ENCODE measurements at places on chromosomes 6 and 20.

- DNase-seq, result no peak
Observed at GRCh38 chr6:7742223-7742785, 16.4 kb downstream of the BMP6 start.

GRCh38 chr6:168415993-168416530 lies 24.9 kb upstream of the SMOC2 start:
- DNase-seq, result no peak

DNA sequence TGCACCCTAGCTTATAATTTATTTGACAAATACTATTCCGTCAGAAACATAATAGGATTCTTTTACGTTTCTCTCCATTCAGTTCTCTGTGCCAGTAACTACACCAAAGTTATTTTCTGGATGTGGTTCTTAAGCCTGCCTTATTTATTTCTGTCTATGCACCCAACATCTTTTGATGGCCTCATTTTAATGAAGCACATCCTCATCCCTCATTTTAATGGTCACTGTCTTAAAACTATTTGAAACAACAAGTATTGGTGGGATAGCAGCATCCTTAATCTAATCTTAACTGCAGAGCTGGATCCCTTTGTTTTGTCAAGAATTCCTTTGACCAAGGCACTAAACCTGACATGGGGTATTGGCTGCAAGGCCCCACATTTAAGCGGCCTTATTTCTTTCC lies 11.0 kb downstream of the FAM135A start:
- no peak for DNase-seq

DNA sequence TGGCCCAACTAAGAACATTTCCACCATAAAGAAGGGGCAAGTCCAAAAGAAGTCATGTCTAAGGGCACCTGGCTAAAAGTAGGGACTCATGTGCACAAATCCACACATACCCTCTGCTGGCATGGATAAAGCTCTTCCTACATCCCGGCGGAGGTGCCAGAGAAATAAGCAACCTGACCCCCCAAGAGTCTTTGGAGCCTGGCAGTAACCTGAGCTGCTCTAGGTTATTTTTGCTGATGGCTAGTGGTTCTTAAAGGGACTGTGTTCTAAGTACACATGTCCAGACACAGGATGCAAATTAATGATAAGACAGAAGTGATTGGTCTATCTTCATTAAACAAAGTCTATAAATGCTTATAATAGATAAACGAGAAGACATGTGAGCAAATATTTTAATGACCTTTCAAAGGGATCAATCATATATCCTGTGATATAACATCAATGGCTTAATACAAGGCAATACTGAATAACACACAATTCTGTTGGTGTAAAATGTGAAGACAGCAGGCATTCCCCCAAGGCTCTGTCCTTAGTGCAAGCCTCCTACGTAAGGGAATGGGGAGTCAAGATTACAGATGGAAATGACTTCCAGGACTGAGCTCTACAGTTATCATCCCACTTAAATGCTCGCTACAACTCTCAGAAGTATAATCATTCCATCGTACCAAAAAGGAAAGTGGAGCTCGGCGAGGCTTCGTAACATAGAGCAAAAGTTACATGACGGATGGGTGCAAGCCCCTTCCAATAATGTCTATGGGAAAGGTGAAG lies 52.5 kb downstream of the HIVEP2 start:
- no peak for DNase-seq

GRCh38 chr6:148414836-148415235 lies 72.2 kb downstream of the SASH1 start:
- no peak for DNase-seq

DNA sequence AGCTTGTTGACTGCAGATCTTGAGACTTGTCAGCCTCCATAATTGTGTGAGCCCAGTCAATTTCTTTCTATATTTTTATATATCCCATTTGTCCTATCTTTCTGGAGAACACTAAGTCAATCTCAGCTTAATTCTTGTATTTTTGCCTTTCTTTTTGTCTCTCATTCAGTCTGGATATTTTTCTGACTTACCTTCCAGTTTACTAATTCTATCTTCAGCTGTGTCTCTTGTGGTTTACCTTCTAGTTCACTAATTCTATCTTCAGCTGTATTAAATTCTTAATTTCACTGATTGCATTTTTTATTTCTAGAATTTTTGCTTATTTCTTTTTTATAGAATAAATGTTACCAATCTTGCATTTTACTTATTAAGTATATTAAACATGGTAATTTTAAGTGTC lies 17.8 kb upstream of the RFX6 start:
- no peak for DNase-seq

- DNase-seq, result no peak
Observed at GRCh38 chr6:131159578-131159977, 24.3 kb downstream of the AKAP7 start.

GRCh38 chr6:16345449-16346330 lies 107.3 kb downstream of the GMPR start:
- no peak for DNase-seq

- no peak for DNase-seq
Observed at GRCh38 chr20:37943501-37944455, 40.9 kb downstream of the VSTM2L start.

DNA sequence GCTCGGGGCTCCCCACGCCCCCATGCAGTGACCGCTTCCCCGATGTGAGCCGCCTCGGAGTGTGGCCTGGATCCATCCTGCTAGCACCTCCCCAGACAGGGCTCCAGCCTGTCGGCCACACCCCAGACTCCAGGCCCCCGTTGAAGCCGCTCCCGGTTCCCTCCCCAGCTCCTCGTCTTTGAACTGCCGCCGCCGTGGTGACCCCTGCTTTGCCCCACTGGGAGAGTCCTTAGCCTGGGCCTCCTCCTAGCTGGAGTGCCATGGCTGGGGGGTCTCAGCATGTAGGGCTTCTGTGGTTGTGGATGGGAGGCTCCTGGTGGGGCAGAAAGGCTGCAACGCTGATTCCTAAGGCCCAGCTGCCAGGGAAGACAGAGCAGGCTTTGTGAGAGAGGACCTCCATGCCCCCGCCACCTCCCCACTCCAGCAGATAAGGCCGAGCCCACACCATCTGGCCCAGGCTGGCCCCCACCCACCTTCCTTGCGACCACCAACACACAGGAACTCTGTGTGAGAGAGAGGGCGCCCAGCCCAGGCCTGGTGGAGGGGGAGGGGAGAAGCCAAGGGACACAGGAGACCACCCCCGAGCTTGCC lies 11.4 kb downstream of the FOXS1 start:
- no peak for DNase-seq

DNA sequence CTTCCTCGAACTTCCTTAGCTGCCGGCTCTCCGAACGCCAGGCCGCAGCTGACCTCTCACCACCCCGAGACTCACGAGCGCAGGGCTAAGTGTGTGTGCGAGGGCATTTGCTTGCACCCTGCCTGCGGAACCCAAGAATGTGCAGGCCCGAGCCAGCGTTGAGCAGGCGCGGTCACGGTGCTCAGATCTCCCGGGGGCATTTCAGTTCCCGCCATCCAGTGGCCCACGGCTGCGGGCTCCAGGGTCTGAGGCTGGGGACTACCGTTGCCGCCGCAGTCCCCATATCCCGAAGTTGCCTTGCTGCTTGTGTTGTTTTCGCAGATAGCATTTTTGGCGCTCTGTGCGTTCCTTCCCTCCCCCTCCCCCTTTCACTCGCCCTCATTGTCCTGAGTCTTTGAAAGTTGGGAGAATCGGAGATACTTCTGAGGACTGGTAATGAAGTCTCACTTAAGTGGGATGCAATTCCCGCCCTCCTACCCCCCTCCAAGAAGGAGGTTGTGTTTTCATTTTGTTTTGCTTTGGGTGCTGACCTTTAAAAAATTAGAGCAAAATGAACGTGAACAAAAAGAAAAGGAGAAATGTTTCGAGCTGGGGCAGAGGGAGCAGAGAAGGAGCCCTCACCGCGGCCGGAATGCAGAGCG lies 1.7 kb downstream of the NR2E1 start:
- no peak for DNase-seq

DNA sequence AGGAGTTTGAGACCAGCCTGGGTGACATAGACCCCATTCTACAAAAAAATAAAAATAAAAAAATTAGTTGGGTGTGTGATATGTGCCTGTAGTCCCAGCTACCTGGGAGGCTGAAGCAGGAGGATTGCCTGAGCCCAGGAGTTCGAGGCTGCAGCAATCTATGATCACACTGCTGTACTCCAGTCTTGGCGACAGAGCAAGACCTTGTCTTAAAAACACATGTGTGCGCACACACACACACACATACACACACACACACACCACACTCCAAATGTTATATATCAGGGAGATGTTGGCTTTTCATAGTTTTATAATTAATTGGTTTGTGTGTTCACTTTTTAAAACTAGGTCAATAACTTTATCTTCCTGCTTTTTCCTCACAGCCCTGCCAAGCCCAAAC lies 110.5 kb downstream of the RTN4IP1 start:
- no peak for DNase-seq

- DNase-seq, result no peak
Observed at GRCh38 chr20:1685304-1686052, 27.9 kb upstream of the SIRPG start.

All from CD4-positive, alpha-beta T cell treated with Interleukin-12 subunit alpha and Interleukin-12 subunit beta, for 1 hour (primary cell).